ENCODE measurements at places on chromosomes 5 and 9. TPM values are rescaled to one million over a fixed set of nuclear protein-coding genes. Genes with fewer than 3 reads are reported as not detected.
A peak's percentile ranks its signal among the peaks of the same experiment; 100 is the strongest.

- DNase-seq: peak; percentile 40
These were observed 45.7 kb upstream of the KCNN2 start for GRCh38 chr5:114316167-114316566.

Gene BARHL1
- total RNA-seq: 3.1 TPM

DNA sequence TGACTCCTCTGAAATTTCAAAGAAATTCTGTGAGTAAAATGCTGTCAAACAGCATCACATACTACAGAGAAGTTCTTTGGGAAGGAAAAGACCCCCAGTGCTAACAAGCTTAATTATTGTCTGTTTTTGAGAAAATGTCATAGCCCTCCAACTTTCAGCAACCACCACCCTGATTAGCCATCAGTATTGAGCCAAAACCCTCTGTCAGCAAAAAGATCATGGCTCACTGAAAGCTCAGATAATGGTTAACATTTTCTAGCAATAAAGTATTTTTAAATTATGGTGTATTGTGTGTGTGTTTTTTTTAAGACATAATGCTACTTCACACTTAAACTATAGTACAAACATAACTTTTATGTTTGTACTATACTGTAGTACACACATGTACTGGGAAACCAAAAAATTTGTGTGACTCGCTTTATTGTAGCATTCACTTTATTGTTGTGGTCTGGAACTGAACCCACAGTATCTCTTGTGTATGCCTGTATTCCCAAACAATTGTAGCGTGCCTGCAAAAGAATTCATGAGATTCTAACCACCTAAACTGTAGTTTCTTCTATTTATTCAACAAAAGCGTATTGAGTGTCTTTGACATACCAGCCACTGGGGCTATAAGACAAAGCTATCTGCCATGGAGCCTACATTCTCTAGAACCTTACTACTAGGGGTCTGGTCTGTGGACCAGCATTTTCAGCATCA, 31.6 kb downstream of the TLE4 start:
- DNase-seq: no peak

DNA sequence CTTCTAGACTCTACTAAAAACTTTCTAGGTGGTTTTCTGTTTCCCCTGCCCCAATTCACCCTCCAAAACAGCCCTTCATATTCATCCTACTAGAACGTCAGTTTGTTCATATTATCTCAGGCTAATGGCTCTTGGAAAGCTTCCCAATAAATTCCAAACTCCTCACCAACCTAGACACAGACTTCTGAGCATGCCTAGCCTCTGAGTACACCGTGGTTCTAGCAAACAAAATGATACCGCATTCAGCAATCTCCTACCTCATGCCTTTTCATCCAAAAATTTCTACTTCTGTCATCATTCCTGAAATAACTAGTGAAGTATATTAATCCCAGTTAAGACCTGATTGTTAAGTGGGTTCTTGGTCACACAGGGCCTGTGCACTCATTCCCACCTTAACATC, 46.5 kb upstream of the NR5A1 start:
- no peak for DNase-seq

DNA sequence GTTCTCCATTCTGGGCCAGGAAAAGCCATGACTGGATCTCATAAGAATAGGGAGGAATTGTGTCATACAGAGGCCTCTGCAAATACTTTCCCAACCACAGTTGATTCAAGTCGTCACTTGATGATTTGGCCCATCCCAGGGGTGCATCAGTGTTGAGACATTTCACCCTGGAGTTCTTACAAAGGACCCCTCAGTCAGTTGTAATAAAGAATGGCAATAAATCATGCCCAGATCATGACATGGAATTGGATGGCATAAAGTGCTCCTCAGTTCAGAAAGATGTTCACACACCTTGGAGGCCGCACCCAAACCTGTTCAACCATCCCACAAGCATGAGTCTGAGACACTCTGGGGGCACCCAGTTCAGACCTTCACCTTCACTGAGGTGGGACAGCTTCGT, 168.1 kb downstream of the NR3C1 start:
- DNase-seq: no peak

Data from neural progenitor cell (in vitro differentiated cells).